ENCODE measurements at places on chromosomes 4 and X.

DNA sequence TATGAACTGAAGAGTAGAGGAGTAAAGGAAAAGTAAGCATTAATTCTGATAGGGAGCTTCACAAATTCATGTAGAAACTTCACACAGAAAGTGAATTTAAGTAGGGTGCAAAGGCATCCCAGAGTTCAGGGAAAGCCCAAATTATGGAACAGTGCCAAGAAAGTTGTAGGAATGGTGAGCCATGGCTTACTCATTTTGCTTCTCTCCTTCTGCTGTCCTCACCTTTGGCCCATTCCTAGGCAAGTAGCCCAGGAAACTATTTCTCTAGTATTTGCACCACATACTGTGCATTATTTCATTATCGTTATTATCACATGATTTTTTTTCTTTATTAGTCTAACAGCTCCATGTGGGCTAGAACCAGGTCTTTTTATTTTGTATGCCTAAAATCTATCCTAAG is 34.9 kb upstream of the IL1RAPL1 start:
- no peak for DNase-seq

DNA sequence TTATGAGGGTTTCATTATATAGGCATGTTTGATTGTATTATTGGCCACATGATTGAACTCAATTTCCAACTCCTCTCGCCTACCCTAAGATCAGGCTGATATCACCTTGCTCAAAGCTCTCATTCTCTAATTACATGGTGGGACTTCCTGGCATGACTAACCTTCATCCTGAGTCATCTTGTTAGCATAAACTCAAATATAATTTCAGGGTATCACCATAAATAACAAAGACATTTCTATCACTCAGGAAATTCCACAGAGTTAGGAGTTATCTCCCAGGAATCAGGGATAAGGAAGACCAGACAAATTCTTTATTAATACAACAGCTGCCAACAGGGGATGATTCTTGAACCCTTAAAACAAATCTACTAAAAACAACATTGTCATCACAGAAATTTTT is 90.7 kb downstream of the NDST3 start:
- DNase-seq, result peak; percentile 50

GRCh38 chr4:102640669-102641068 is 120.1 kb downstream of the MANBA start:
- DNase-seq, result peak; percentile 77

- DNase-seq, result no peak
These were observed 121.4 kb upstream of the PDE5A start for GRCh38 chr4:119750048-119750447.

- no peak for DNase-seq
These were observed 81.5 kb upstream of the MAPK10 start for GRCh38 chr4:86441175-86441936.

DNA sequence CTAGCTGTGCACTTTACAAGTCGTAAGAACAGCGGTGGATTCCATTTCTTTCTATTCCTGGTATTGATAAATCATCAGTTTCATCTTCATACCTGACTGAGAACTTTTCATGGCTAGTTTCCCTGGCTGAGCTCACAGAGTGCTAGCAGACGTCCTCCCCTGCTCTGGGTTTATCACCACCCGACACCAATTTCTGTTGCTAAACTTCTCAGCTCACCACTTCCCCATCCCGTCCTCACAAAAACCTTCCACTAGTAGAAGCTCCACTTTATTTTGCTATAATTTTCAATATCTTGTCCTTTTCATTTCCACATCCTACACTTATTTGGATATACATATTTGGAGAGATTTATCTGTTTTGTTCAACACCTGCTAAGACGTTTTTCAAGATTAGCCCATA is 869.4 kb upstream of the FRG1 start:
- DNase-seq, result no peak

DNA sequence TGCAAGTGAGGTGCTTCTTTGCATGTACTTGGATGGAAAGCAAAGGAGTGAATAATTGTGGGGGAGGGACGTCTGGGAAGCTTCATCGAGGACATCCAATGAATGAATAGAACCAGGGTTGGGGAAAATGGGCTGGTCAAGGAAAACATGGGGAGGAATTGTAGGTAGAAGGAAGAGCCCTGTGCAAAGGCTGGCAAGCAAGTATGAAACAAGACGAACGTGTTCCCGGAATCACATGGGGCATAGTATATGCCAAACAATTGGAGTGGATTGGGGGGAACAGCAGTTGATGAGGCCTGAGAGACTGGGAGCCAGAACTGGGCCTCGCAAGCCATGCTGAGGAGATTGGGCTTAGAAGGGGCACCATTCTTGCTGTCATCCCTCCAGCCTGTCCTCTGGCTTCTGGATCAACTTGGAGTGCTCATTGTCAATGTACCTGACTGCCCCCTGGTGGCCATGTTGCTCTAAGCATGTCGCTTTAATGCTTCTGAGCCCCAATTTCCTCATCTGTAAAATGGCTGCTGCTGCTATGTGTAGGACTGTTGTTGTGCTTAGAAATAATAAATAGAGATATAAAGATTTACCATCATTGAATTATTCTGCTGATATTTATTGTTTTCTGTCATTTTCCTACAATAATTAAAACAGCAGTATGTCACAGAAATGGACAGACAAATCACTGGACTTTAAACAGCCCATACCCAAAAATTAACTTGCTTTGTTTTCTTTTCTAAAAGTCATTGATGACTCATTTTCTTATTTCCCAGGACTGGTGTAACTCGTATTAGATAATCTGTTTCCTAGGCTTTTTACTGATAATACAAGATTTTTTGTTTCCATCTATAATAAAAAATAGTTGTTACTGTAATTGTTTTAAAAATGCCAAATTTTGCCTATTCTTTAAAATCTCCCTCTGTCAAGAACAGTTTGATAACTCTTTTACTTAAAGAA is 66.4 kb downstream of the JADE3 start:
- DNase-seq, result peak; percentile 80

DNA sequence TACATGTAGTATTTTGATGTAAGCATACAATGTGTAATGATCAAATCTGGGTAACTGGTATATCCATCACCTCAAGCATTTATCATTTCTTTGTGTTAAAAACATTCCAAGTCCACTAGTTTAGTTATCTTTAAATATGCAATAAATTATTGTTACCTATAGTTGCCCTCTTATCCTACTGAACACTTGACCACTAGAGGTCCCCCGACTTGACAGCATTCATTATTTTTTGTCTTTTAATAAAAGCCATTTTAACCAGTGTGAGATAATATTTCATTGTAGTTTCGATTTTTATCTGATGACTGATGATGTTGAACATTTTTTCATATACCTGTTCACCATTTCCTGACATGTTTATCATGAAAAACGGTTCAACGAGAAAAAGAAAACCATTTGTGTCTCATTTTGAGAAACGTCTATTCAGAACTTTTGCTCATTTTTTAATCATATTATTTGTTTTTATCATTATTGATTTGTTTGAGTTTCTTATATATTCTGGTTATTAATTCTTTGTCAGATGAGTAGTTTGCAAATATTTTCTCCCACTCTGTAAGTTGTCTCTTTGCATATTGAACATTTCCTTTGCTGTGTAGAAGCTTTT is 199.0 kb upstream of the CXXC4 start:
- no peak for DNase-seq

- no peak for DNase-seq
These were observed 195.2 kb upstream of the STK26 start for GRCh38 chrX:131827935-131828334.

GRCh38 chr4:110920990-110921389 is 298.1 kb upstream of the PITX2 start:
- DNase-seq, result no peak

- DNase-seq, result no peak
These were observed 13.3 kb upstream of the TBC1D19 start for GRCh38 chr4:26570596-26570995.

DNA sequence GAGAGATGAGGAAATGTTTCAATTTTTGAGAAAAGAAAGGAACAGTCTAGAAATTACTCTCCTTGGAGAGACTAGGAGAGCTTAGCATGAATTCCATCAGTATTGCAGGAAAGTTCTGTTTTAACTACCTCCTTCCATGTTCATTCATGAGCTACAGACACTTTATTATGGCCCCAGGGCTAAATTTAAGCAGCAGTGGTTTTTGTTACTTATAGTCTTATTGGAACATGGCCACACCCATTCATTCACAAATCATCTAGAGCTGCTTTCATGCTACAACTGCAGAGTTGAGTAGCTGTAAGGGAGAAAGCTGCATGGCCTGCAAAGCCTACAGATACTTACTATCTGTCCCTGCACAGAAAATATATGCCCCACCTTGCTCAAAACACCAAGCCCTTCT is 81.7 kb downstream of the SHISA3 start:
- DNase-seq, result no peak

- peak; percentile 26 for DNase-seq
These were observed 2.3 kb downstream of the NOX1 start for GRCh38 chrX:100871594-100872560.

DNA sequence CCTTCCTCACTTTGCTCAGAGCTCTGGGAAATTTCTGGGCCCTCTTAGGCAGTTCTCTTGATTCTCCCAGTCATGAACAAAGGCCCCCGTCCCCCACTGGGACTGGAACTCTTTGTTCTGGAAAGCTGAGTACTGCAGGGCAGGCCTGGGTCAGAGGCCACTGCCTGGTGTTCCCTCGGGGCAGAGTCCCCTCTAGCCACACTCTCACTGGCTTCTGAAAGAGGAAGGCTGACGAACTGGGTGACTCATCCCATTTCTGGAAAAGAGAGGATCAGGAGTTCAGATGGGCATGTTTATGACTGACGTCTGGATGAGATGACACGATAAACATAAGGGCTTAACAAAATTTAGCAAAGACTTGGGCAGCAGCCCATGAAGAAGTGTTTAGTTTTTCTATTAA is 47.7 kb downstream of the DDX3X start:
- peak; percentile 91 for DNase-seq

DNA sequence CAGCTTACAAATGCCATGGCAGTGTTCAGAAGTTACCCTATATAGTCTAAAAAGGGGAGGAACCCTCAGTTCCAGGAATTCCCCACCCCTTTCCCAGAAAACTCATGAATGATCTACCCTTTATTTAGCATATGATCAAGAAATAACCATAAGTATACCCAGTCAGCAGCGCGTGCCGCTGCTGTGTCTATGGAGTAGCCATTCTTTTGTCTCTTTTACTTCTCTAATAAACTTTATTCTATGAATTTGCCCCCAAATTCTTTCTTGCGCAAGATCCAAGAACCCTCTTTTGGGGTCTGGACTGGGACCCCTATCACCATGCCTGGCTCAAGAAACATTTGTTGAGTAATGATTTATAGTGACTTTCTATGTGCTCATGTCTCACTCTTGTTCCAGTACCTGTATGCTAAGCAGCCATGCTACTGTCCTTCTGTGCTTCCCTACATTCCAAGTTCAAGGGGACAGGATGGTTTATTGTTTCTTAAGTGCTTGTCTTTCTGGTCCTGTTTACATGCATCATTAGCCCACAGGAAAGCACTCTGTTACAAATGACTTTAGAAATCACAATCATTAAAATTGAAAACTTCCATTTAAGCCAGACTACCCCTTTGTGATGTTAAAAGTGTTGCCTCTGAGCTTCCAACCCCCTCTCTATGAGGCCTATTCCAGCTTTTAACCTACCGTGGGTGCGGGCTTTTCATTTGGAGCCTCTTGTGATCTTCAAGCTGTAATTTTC is 63.4 kb upstream of the S100G start:
- DNase-seq, result no peak

DNA sequence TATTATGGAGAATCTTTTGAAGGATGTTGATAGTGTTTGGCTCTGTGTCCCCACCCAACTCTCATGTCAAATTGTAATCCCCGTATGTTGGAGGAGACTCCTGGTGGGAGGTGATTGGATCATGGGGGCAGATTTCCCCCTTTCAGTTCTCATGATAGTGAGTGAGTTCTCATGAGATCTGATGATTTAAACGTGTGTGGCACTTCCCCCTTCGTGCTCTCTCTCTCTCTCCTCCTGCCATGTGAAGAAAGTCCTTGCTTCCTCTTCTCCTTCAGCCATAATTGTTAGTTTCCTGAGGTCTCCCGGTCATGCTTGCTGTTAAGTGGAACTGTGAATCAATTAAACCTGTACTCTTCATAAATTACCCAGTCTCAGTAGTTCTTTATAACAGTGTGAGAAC is 166.1 kb upstream of the NUDT6 start:
- no peak for DNase-seq

- no peak for DNase-seq
These were observed 328.7 kb downstream of the GABRG1 start for GRCh38 chr4:45795135-45795534.

DNA sequence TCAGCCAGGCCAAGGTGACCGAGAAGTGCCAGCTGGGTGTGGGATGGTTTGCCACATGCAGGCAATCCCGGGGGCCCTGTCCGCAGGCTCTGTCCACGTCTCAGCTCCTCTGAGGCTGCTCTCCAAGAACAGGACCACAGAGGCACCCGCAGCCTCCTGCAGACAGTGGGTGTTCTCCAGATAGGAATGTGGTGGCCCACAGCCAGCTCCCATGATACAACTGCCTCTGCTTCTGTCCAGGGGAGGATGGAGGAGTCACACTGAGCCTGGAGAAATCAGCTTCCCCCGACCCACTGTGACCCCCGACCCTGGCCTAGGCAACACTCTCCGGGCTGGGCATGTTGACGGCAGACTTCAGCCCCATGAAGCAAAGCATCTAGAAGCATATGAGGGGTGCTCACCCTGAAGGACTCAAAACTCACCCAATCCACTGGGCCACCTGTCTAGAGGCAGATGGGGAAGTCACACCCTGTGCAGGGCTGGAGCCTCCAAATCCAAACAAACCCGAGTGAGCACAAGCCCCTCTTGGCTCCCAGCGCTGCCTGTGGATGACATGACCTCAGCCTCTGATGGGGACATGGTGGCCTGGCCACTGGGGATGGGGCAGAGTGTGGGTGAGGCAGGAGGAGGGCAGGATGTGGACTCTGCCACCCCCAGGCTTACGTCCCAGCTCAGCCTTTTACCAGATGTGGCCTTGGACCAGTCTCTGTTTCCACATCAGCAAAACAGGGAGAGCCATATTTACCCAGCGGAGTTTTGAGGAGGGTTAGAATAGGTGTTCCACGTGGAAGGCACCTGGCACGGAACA is 102.3 kb downstream of the PSAPL1 start:
- peak; percentile 88 for DNase-seq

GRCh38 chrX:110723844-110724243 is 71.8 kb downstream of the CHRDL1 start:
- DNase-seq, result no peak

GRCh38 chr4:139950568-139950967 is 203.4 kb downstream of the MAML3 start:
- DNase-seq, result peak; percentile 68

DNA sequence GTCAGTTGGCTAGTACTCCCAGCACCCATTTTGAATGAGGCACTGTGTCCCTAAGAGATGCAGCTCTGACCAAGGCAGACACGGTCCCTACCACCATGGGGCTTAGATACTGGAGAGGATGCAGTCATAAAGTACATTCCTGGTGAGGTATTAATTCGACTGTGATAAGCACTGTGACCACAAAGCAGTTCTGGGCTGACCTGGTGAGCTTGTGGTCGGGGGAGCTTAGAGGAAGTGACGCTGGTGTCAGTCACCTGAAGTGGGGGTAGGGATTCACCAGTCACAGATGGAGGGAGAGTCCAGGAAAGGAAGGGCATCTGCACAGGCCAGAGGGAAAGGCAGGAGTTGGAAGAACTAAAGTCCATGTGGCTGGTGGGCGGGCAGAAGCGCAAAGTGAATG is 15.8 kb upstream of the CLTRN start:
- DNase-seq, result peak; percentile 48

- no peak for DNase-seq
These were observed 247 bp upstream of the PPA2 start for GRCh38 chr4:105474099-105474518.

- DNase-seq, result peak; percentile 78
These were observed 506.1 kb downstream of the RPA4 start for GRCh38 chrX:97389761-97390192.

Measured in EH (cell line).